NCI-H526 treated with DMSO at 0.1 percent for 48 hours (cell line): ENCODE measurements at places on chromosomes 6 and 20.
A peak's percentile ranks its signal among the peaks of the same experiment; 100 is the strongest.

- no peak for DNase-seq
Measured at GRCh38 chr20:403582-403957, 4.5 kb upstream of the RBCK1 start.

- no peak for DNase-seq
Measured at GRCh38 chr20:36350439-36350838, 44.3 kb downstream of the DLGAP4 start.

- peak; percentile 11 for DNase-seq
Measured at GRCh38 chr6:73675466-73676098, 20.4 kb upstream of the CD109 start.

GRCh38 chr20:23541330-23541729 lies 27.0 kb downstream of the CST9L start:
- DNase-seq, result no peak

DNA sequence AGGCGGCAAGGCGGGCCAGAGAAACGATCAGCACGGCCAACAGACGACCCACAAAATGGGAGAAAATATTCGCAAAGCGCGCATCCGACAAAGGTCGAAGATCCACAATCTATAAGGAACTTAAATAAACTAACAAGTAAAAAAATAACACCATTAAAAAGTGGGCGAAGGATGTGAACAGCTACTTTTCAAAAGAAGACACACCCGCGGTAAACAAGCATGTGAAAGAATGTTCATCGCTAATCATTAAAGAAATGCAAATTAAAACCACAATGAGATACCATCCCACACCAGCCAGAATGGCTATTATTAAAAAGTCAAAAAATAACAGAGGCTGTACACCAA lies 117.8 kb upstream of the SIRPA start:
- no peak for DNase-seq

- DNase-seq, result no peak
Measured at GRCh38 chr6:33286946-33287914, 1.8 kb downstream of the WDR46 start.

- DNase-seq, result no peak
Measured at GRCh38 chr6:1285556-1285955, 26.3 kb upstream of the FOXQ1 start.

GRCh38 chr20:60365064-60365666 lies 406.9 kb downstream of the CDH26 start:
- DNase-seq, result peak; percentile 19

DNA sequence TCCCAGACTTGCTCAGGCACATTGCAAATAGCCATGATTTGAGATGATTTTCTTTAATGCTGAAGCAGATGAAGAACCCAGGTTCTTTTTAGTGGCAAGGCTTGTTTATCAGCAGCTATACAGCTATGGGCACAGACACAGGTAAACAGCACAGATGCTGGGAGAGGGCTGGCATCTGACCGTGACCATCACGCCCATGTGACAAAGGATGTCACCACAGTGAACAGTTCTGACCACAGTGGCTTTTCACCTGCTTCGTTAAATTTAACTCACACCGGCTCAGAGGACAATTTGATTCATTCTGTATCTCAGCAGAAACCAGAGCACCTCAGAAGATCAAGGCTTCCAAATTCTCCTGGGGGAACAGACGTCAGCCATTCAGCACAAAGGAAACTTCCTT lies 142.6 kb downstream of the CDH26 start:
- DNase-seq, result no peak

GRCh38 chr20:61447952-61448351 lies 195.9 kb downstream of the CDH4 start:
- no peak for DNase-seq

GRCh38 chr6:135703007-135703406 lies 148.5 kb upstream of the PDE7B start:
- no peak for DNase-seq

DNA sequence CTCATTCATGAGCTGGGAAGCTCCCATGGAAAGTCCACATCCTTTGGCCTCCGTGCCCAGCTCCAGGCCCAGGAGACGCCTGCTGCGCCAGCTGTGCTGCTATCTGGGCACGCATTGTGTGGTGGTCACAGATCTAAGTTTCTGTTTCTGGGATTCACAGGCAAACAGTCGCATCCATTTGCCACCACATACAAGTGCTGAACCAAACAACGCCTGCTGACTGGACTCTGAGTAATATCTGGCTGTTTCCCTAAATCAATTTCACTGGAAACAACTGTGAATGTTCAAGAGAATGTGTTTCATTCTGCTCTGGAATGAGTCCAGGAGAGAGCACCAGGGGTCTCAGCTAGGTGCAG lies 45.5 kb downstream of the IRF4 start:
- DNase-seq, result no peak

- no peak for DNase-seq
Measured at GRCh38 chr6:105539911-105540310, 137.0 kb upstream of the PREP start.

- DNase-seq, result peak; percentile 28
Measured at GRCh38 chr6:2196079-2196679, 49.2 kb downstream of the GMDS start.

DNA sequence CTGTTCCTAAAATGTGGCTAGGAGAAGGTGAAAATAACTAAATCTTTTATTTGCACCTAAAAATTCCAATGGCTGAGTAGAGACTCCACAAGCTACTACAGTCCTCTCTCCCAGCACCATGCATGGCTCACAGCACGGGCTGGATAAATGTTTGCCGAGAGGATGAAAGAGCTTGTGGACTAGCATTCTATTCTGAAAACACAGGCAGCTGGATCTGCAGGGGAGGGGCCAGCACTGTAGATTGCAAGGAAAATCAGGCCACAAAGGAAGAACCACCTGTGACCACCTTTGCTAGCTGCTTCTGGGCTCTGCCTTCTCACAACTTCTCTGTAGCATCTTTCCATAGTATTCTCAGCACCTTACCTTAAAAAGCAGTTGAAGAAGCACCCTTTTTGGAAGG lies 46.6 kb downstream of the CLIC5 start:
- no peak for DNase-seq

DNA sequence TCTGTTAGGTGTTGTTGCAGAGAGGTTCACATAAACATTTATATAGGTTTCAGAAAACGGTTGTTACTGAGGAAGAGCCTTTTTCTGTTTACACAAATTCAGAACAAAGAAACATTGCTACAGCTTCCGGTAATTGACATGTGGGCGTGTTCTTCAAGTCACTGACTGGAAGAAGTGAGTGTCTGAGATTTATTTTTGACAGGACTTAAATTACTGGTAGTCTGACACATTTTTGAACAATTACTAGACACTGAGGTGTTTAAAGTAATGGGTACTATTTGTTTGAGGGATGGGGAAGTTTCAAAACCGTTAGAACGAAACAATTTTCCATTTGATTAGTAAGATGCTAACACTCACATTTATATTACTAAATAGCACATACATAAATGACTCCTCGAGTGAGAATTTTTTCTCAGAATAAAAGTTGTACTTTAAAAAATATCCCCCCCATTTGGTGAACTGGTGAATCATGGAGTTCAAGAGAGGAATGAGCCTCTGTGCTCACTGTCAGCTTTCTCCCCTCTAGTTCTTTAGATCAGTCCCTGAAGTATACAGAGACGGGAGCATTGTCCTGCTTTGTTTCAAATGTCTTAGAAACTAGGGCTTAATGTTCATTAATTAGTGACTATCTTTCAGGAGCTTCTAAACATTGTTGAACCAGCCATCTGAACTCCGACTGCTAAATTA lies 98.7 kb downstream of the TSHZ2 start:
- no peak for DNase-seq

DNA sequence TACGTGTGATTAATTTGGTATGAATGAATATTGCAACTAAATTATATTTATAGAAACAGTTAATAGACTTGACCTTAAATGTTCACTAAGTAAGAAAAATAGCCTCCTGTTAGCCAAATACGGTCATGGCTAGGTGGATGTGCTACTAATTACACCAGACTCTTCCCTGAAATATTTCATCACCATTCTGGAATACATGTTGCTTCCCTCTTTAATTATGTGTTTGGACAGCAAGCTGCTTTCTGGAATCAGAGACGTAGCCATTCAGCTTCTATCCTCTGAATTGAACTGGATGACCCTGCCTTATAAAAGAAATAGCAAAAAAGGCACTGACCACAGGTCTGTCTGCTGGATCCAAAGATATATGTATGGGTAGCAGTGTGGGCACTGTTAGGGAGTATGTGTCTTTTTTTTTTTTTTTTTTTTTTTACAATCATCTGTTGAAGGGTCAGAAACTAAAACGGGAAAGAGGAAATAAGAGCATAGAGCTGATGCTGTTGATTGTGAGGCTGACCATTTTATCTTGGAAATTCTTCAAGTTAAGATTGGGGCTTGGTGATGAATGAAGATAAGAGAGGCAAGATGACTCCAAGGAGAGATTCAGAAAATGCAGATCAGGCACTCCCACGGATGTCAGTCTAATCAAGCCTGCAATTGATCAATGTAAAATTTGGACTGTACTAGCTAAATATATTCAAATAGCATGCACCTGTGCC lies 283.2 kb upstream of the HSF2 start:
- DNase-seq, result no peak

GRCh38 chr6:157494132-157494710 lies 113.2 kb downstream of the ZDHHC14 start:
- no peak for DNase-seq

DNA sequence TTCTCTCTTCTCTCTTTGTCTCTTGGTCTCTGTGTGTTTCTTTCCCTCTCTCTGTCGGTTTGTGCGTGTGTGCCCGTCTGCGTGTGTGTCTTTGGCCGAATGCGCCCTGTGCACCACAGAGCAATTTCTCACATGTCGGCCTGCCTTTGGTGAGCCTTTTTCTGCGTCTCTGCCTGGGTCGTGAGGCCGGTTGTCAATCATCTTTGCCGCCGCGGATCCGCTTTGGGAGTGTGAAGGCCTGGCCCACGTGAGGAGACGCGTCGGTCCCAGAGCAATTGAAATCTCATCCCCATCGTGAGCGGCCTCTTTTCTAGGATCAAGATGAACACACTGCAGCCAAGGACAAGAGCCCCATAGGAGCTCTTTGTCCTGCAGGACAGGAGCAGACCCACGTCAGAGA lies 580.7 kb upstream of the ZNF337 start:
- no peak for DNase-seq

DNA sequence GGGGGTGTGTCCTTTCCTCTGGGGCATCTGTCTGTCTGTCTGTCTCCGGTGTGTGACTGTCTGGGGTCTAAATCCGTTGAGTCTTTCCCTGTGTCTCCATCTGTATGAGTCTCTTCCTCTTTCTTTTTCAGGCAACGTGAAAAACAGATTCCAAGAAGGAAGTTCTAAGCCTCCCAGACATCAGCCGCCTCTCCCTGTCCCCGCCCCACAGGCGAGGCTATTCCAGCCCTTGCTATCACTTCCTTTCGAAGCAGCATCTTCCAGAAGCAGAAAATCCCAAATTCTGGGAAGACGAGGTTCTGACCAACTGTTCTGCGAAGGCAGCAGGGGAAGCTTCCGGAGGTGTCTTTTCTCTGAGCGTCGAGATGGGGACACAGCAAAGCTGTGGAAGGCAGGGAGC lies 34.0 kb downstream of the PMEPA1 start:
- DNase-seq, result no peak

- no peak for DNase-seq
Measured at GRCh38 chr6:139306291-139306981, 14.6 kb upstream of the TXLNB start.

- DNase-seq, result no peak
Measured at GRCh38 chr20:8128291-8129060, 3.6 kb upstream of the PLCB1 start.

DNA sequence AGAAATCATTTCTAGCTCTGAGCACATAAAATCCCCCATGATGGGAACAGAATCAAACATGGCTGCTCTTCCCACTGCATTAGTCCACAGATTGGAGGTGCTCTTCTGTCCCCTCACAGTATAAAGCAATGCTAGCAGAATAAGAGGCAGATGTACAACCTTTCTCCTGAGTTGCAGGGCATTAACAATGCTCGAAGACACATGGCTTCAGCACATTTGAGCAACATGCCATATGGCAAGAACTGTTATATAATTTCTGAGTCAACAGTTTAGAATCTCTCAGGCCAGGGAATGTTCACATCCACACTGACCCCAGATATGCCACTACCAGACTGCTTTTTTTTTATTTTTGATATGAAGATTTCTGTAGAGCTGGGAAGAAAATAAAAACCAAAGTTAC lies 119.6 kb downstream of the KIF13A start:
- DNase-seq, result no peak

DNA sequence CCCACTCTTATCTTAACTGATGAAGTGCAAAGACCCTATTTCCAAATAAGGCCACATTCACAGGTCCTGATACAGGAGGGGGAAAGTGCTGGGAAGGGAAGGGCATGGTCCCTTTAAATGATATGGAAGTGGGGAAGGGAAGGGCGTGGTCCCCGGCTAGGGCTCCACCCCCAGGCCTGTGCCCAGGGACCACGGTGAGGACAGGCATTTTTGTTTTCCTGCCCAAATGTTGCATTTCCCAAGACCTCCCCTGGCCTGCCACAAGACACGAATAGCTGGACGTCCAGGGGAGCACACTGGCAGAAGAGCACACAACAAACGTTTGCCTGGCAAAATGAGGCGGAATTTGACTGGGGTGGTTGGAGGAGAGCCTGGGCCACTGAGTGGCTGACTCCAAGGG lies 16.1 kb upstream of the HFE start:
- no peak for DNase-seq

GRCh38 chr6:35179901-35180535 lies 33.7 kb upstream of the SCUBE3 start:
- DNase-seq, result no peak

GRCh38 chr6:3875486-3875885 lies 26.3 kb downstream of the FAM50B start:
- DNase-seq, result no peak

DNA sequence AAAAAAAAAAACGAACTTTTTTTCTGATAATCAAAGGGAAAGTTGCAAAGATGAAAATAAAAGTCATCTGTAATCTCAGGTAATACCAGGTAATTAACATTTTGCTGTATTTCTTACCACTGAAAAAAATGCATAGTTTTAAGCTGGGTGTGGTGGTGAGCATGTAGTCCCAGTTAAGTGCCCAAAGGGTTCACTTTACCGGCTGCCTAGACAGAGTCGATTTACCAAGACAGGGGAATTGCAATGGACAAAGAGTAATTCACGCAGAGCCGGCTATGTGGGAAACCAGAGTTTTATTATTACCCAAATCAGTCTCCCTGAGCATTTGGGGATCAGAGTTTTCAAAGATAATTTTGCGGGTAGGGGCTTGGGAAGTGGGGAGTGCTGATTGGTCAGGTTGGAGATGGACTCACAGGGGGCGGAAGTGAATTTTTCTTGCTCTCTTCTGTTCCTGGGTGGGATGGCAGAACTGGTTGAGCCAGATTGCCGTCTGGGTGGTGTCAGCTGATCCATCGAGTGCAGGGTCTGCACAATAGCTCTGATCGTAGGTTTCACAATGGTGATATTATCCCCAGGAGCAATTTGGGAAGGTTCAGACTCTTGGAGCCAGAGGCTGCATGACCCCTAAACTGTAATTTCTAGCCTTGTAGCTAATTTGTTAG lies 51.9 kb downstream of the RPF2 start:
- no peak for DNase-seq
